ENCODE measurements at places on chromosomes 6 and 20.

DNA sequence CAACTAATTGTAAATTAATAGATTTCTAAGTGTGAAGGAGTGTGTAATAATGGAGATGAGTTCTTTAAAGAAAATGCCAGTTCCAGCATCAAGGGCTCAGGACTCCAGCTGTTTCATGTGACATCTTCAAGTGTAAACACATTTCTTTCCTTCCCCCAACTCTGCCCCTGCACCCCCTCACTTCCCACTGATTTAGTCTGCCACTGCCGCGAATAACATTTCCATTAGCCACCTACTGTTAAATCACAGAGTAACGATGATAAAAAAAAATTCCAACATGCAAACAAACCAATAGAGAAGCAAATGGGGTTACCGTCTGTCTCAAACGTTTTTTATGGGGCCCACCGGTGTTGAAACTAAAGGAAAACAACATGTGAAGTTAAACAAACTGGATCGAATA lies 414.3 kb downstream of the SAMD5 start:
- H3K27ac ChIP-seq, result no peak overlapping the region
- no peaks in the 10 kb centered on the region for H3K4me1 ChIP-seq
- no peak for DNase-seq
- no peak overlapping the region for H3K4me3 ChIP-seq
- no peaks in the 10 kb centered on the region for H3K36me3 ChIP-seq

DNA sequence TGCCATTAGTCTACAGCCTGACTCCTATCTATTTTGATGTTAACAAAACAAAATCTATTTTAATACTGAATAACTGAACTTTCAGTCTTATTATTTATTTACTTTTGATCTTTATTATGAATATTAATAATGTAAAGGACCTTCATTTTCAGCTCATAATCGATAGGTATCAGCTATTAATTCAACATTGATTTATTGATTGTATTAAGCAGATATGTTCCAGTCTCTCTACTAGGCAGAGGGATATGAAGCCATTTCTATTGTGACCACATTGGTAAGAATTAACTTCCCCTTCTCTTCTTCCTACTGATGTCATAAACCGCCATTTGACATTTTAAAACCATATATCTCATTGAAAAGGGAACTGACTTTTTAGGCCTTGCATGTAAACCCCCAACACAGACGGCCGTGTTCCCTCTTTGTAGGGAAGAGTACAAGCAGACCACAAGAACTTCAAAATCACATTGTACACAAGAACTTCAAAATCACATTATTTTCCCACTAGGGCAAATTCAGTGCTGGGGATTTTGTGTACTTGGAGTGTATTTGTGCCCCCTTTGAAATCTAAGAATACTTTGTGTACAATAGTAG lies 69.5 kb upstream of the FABP7 start:
- DNase-seq, result peak; percentile 32
- H3K4me3 ChIP-seq, result no peak overlapping the region
- H3K27me3 ChIP-seq, result no peaks in the 10 kb centered on the region
- no peaks in the 10 kb centered on the region for H3K36me3 ChIP-seq

DNA sequence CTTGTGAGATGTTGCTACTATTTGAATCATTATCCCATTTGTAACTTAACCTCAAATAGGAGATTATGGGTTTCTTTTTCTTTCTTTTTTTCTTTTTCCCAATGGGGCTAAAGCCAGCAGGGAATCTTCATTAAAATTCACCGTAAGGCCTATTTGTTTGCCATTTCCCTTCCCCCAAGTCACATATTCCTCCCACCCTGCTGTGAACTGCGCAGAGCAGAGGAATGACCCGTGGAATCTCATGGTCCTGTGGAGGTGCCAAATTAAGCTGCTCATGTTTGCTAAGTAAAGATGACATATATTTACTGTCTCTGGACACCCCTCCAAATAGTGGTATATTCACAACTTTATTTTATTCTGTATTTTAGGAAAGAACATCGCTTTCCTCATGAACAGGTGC lies 699.3 kb downstream of the RNF144B start:
- no peaks in the 10 kb centered on the region for H3K27me3 ChIP-seq
- H3K4me1 ChIP-seq, result no peaks in the 10 kb centered on the region
- no peak overlapping the region for H3K4me3 ChIP-seq
- no peak overlapping the region for H3K27ac ChIP-seq

GRCh38 chr6:12022481-12022880 lies 10.4 kb downstream of the HIVEP1 start:
- no peaks in the 10 kb centered on the region for H3K36me3 ChIP-seq
- H3K4me1 ChIP-seq, result peaks cover 14% of the 10 kb centered on the region
- H3K4me3 ChIP-seq, result no peak overlapping the region
- DNase-seq, result no peak
- no peaks in the 10 kb centered on the region for H3K27me3 ChIP-seq
- no peak overlapping the region for H3K27ac ChIP-seq

- no peaks in the 10 kb centered on the region for H3K27me3 ChIP-seq
- no peak overlapping the region for H3K4me3 ChIP-seq
Measured at GRCh38 chr6:69827276-69827893, 30.6 kb upstream of the LMBRD1 start.

DNA sequence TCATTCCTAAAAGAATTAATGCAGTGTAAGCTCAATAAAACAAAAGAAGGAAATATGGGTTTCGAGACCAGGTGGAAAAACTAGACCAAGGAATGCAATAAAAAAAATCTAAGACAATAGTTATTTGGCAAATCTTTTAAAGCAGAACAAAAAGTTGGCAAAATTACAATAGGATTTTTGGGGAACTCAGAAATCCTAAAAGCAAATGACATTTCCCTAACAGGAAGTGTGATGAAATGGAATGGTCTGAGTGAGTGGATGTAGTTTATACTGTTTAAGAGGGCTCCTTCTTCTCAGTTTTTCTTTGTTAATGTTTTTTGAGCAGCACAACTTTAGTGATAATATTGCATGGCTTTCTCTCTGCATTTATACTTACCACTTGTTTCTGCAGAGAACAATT lies 190.0 kb downstream of the PLCB4 start:
- H3K27ac ChIP-seq, result no peak overlapping the region
- no peak for DNase-seq
- H3K4me3 ChIP-seq, result no peak overlapping the region
- H3K4me1 ChIP-seq, result no peaks in the 10 kb centered on the region
- H3K27me3 ChIP-seq, result no peaks in the 10 kb centered on the region
- no peaks in the 10 kb centered on the region for H3K36me3 ChIP-seq

- no peaks in the 10 kb centered on the region for H3K27me3 ChIP-seq
- no peak for DNase-seq
- no peaks in the 10 kb centered on the region for H3K36me3 ChIP-seq
- no peak overlapping the region for H3K4me3 ChIP-seq
- no peak overlapping the region for H3K27ac ChIP-seq
Measured at GRCh38 chr20:5374171-5374570, 57.4 kb upstream of the PROKR2 start.

DNA sequence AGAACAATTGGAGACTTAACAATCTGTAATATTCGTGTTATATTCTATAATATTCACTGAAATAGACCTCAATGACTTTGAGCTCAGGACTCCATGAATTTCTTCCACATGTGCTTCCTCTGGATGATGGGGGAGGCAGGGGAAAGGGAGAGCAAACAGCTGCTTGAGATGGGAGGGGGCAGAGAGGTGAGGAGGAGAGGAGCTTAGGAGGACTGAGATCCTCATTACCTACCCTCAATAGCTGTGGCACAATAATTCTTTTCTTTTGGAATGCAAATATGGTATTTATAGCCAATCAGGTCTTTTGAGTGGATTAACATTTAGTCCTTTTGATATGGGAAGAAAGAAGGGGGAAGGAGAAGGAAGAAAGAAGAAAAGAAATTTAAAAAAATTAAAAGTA lies 64.1 kb upstream of the ZNF217 start:
- no peaks in the 10 kb centered on the region for H3K36me3 ChIP-seq
- no peak overlapping the region for H3K4me3 ChIP-seq
- DNase-seq, result no peak
- H3K27ac ChIP-seq, result no peak overlapping the region
- peaks cover 32% of the 10 kb centered on the region for H3K4me1 ChIP-seq

DNA sequence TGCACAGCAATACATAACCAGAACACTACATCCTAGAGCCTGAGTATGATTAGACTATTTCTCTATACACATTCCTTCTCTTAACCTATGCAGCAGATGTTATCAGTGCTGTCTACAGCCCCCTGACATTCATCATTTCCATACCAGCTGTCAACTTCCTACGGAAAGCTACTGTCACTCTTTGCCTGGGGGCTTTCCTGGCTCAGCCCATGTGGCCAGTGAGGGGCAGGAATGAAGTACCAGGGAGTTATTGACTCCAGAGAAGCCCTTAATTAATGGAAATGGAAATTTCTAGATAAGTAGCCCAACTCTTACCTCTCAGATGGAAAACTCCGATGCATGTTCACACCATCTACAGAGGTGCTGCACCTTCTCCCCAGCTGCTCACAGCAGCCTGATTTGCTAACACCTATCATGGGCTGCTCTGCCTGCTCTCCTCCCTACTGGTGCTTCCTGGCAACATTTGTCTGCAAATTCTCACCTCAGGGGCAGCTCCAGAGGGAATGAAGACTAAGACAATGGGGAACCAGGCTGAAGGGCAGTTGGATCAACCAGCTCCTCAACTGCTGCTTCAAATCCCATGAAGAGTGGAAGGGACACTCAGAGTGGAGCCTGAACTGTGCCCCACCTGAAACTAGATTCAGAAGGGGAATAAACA lies 59.6 kb downstream of the LINC00237 start:
- no peak overlapping the region for H3K27ac ChIP-seq
- H3K36me3 ChIP-seq, result no peaks in the 10 kb centered on the region
- no peaks in the 10 kb centered on the region for H3K27me3 ChIP-seq
- no peaks in the 10 kb centered on the region for H3K4me1 ChIP-seq

GRCh38 chr6:37669306-37669705 lies 28.4 kb downstream of the MDGA1 start:
- no peak overlapping the region for H3K27ac ChIP-seq
- no peak for DNase-seq
- no peaks in the 10 kb centered on the region for H3K27me3 ChIP-seq
- no peaks in the 10 kb centered on the region for H3K36me3 ChIP-seq
- no peak overlapping the region for H3K4me3 ChIP-seq

GRCh38 chr6:99933129-99933528 lies 60.9 kb downstream of the MCHR2 start:
- no peaks in the 10 kb centered on the region for H3K36me3 ChIP-seq
- no peak overlapping the region for H3K4me3 ChIP-seq

- H3K27me3 ChIP-seq, result no peaks in the 10 kb centered on the region
- H3K4me3 ChIP-seq, result no peak overlapping the region
- DNase-seq, result no peak
- H3K27ac ChIP-seq, result no peak overlapping the region
Measured at GRCh38 chr6:88734544-88734943, 228.9 kb downstream of the RNGTT start.

DNA sequence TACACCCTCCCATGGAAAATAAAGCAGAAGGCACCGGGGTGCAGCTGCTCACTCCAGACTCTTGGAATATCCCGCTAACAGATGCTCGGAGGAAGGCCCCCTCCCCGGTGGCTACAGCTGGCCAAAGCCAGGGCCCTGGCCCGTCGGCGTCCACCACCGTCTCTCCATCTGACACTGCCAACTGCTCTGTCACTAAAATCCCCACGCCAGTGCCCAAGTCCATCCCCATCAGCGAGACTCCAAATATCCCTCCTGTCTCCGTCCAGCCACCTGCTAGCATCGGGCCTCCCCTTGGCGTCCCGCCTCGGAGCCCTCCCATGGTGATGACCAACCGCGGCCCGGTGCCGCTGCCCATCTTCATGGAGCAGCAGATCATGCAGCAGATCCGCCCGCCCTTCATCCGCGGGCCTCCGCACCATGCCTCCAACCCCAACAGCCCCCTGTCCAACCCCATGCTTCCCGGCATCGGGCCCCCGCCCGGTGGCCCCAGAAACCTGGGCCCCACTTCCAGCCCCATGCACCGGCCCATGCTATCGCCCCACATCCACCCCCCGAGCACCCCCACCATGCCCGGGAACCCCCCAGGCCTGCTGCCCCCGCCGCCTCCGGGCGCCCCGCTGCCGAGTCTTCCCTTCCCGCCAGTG lies 143.9 kb downstream of the SOBP start:
- no peaks in the 10 kb centered on the region for H3K27me3 ChIP-seq
- no peak for DNase-seq
- H3K36me3 ChIP-seq, result no peaks in the 10 kb centered on the region
- H3K4me3 ChIP-seq, result no peak overlapping the region

DNA sequence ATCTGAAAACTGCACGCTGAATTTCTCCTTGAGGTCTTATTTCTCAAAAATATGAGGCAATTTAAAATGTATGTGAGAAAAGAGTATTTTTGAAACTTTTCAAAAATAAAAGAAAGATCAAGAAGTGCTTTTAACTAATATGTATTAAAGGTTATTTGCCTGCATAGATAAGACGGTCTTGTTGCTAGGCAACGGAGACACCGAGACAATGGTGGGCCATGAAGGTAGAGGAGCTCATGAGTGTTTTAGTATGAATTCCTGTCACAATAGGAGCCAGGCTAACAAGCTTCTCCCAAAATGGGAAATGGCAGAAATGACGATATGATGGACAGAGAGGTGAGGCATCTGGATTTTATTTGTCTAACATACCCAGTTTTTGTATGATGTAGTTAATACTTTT lies 308.2 kb downstream of the SLC35F1 start:
- no peaks in the 10 kb centered on the region for H3K36me3 ChIP-seq
- H3K27me3 ChIP-seq, result no peaks in the 10 kb centered on the region
- H3K4me3 ChIP-seq, result no peak overlapping the region
- H3K27ac ChIP-seq, result no peak overlapping the region

- no peaks in the 10 kb centered on the region for H3K27me3 ChIP-seq
- no peak overlapping the region for H3K4me3 ChIP-seq
- no peaks in the 10 kb centered on the region for H3K36me3 ChIP-seq
- DNase-seq, result no peak
Measured at GRCh38 chr20:18672834-18673233, 85.0 kb downstream of the DTD1 start.

DNA sequence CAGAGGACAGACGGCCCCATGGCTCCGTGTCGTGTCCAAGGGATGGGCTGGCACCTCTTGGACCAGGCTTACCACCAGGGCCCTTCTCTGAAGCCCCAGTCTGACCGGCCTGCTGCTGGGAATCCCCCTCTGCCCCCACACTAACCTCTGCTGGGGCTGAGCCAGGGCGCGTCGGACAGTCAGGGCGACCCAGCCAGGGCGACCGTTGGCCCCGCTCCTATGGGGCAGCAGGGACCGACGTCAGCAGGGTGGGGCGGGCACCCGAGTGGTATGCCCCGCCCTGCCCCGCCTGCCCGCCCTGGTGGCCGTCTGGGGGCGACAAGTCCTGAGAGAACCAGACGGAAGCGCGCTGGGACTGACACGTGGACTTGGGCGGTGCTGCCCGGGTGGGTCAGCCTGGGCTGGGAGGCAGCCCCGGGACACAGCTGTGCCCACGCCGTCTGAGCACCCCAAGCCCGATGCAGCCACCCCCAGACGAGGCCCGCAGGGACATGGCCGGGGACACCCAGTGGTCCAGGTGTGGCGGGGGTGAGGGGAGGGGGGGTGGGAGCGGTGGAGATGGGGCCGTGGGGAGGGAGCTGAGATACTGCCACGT lies at the start of gene SLC17A9:
SLC17A9 (plus strand) TSS at position 337 of the 595 bp plus-strand sequence; CDS start at position 459, 122 bp downstream.
- H3K27me3 ChIP-seq, result no peaks in the 10 kb centered on the region
- DNase-seq, result peak; percentile 67
- H3K4me1 ChIP-seq, result peaks cover 9% of the 10 kb centered on the region
- peak within 1 kb of the TSS; percentile 83 for H3K27ac ChIP-seq
- H3K4me3 ChIP-seq, result no peak within 1 kb of the TSS

GRCh38 chr20:49187330-49187850 lies 744 bp downstream of the STAU1 start:
- H3K27ac ChIP-seq, result peak overlapping the region; percentile 54
- DNase-seq, result peak; percentile 62
- peaks cover 33% of the 10 kb centered on the region for H3K4me1 ChIP-seq
- no peaks in the 10 kb centered on the region for H3K27me3 ChIP-seq
- peak overlapping the region; percentile 57 for H3K4me3 ChIP-seq

GRCh38 chr6:65452333-65452732 lies 254.7 kb downstream of the EYS start:
- no peaks in the 10 kb centered on the region for H3K27me3 ChIP-seq
- H3K27ac ChIP-seq, result no peak overlapping the region
- H3K36me3 ChIP-seq, result no peaks in the 10 kb centered on the region
- no peak overlapping the region for H3K4me3 ChIP-seq
- no peaks in the 10 kb centered on the region for H3K4me1 ChIP-seq

All from adrenal gland (tissue), 19 donors.